Right renal cortex interstitium (tissue), 3 donors: ENCODE measurements at places on chromosomes 13 and 19. TPM values are rescaled to one million over a fixed set of nuclear protein-coding genes. Genes with fewer than 3 reads are reported as not detected.

The LIN7B gene
- polyA plus RNA-seq, result 6.6 TPM

The ADGRE3 gene
- not detected for polyA plus RNA-seq

The ZNF541 gene
- polyA plus RNA-seq, result 0.18 TPM

The OR10H1 gene
- polyA plus RNA-seq, result not detected

The SOHLH2 gene
- polyA plus RNA-seq, result 0.72 TPM

The NAT14 gene
- polyA plus RNA-seq, result 45.9 TPM

The NKPD1 gene
- polyA plus RNA-seq, result 0.11 TPM

The ZNF701 gene
- polyA plus RNA-seq, result 13.9 TPM

The NLRP4 gene
- polyA plus RNA-seq, result not detected

The SELENOV gene
- 3.8 TPM for polyA plus RNA-seq

The ITGBL1 gene
- polyA plus RNA-seq, result 0.93 TPM

The ZNF628 gene
- 2.0 TPM for polyA plus RNA-seq

The DNAAF3 gene
- 7.9 TPM for polyA plus RNA-seq

The NALCN gene
- 0.75 TPM for polyA plus RNA-seq

The C5AR2 gene
- polyA plus RNA-seq, result 0.29 TPM

The ZNF429 gene
- 27.1 TPM for polyA plus RNA-seq

The RAB3A gene
- polyA plus RNA-seq, result 3.4 TPM

The FUT1 gene
- polyA plus RNA-seq, result 3.4 TPM

The P2RY11 gene
- 8.9 TPM for polyA plus RNA-seq

The SIGLEC5 gene
- not detected for polyA plus RNA-seq

The KCNN1 gene
- polyA plus RNA-seq, result 4.2 TPM

The ZNF626 gene
- 22.7 TPM for polyA plus RNA-seq

The GRK1 gene
- polyA plus RNA-seq, result 0.13 TPM

The RBM42 gene
- polyA plus RNA-seq, result 54.6 TPM

The TMEM145 gene
- polyA plus RNA-seq, result 0.97 TPM

The FBXO27 gene
- polyA plus RNA-seq, result 6.3 TPM

The CSNK1G2 gene
- polyA plus RNA-seq, result 51.6 TPM

The PDX1 gene
- polyA plus RNA-seq, result not detected

The ZGLP1 gene
- 3.9 TPM for polyA plus RNA-seq

The FKBP8 gene
- polyA plus RNA-seq, result 134 TPM

The FCGBP gene
- 9.2 TPM for polyA plus RNA-seq

The SULT2A1 gene
- polyA plus RNA-seq, result 0.33 TPM

The EFNA2 gene
- polyA plus RNA-seq, result 1.3 TPM

The CPT1C gene
- polyA plus RNA-seq, result 10.9 TPM

The ASPDH gene
- 8.3 TPM for polyA plus RNA-seq

The ZNF729 gene
- 1.9 TPM for polyA plus RNA-seq

The ICAM5 gene
- polyA plus RNA-seq, result 0.10 TPM

The WASF3 gene
- polyA plus RNA-seq, result 53.2 TPM

The HIPK4 gene
- 0.16 TPM for polyA plus RNA-seq
